ENCODE measurements at places on chromosomes 5 and 9. TPM values are rescaled to one million over a fixed set of nuclear protein-coding genes. Genes with fewer than 3 reads are reported as not detected.

SMARCA2 gene
- 117 TPM for total RNA-seq

PCDHGB1 gene
- 6.9 TPM for total RNA-seq

GADD45G gene
- 30.3 TPM for total RNA-seq

ADAMTS16 gene
- 5.6 TPM for total RNA-seq

SGCD gene
- 2.6 TPM for total RNA-seq

C1QTNF2 gene
- 0.26 TPM for total RNA-seq

PCSK5 gene
- 12.2 TPM for total RNA-seq

SNCAIP gene
- 2.6 TPM for total RNA-seq

PLAC8L1 gene
- total RNA-seq: not detected

ZDHHC11B gene
- total RNA-seq: 8.9 TPM

TMEM215 gene
- total RNA-seq: not detected

MPDZ gene
- total RNA-seq: 17.1 TPM

NR2F1-AS1 gene
- 5.3 TPM for total RNA-seq

MARVELD2 gene
- total RNA-seq: 19.7 TPM

INSYN2B gene
- not detected for total RNA-seq

SV2C gene
- total RNA-seq: not detected

CHSY3 gene
- 6.5 TPM for total RNA-seq

C5orf58 gene
- not detected for total RNA-seq

PCDHGB3 gene
- total RNA-seq: 4.2 TPM

CDX1 gene
- total RNA-seq: not detected

PCDHB2 gene
- total RNA-seq: 2.0 TPM

ST8SIA4 gene
- total RNA-seq: 2.1 TPM
